ENCODE measurements at places on chromosomes 6 and 20. TPM values are rescaled to one million over a fixed set of nuclear protein-coding genes. Genes with fewer than 3 reads are reported as not detected.

Gene LINC00237
- total RNA-seq = not detected

Gene FAM83B
- 38.5 TPM for total RNA-seq

Gene TBX18
- total RNA-seq = 3.0 TPM

Gene ZKSCAN8
- 15.6 TPM for total RNA-seq

Gene C4B
- total RNA-seq = 40.5 TPM

Gene MYBL2
- total RNA-seq = 134 TPM

Gene BEND6
- total RNA-seq = not detected

Gene LY6G6F
- total RNA-seq = not detected
